ENCODE measurements at places on chromosomes 2 and 18. TPM values are rescaled to one million over a fixed set of nuclear protein-coding genes. Genes with fewer than 3 reads are reported as not detected.

Gene ADD2
- 54.0 TPM for total RNA-seq

Gene RESP18
- total RNA-seq = not detected

DNA sequence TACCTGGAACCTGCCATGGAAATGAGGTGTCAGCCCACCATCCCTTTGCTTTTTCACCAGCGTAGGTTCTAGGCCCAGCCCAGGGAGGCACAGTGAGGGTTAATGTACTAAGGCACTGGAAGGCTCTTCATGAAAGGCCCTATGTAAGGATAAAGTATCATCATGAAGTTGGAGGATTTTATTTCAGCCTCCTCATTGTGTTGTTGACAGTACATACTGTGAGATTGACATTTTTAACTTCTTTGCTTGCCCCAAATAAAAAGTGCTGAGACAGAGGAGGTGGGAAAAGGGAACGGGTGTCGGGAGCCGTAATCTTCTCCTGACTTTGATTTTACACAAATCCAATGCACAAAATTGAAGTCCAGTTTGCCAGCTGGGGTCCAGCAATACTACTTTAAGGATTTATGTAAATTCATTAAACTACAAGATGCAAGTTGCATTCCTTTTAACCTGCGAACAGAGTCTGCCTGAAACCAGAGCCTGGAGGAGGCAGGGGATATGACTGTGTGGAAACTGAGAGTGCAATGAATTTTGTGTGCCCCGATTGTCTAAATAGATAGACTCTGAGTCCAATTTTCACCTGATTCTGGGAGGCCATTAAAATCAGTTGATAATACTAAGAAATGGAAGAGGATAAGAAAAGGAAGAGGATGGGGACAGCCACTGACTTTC is 5.4 kb upstream of the NCKAP5 start:
- DNase-seq = no peak

Gene STAT4
- 1.1 TPM for total RNA-seq

DNA sequence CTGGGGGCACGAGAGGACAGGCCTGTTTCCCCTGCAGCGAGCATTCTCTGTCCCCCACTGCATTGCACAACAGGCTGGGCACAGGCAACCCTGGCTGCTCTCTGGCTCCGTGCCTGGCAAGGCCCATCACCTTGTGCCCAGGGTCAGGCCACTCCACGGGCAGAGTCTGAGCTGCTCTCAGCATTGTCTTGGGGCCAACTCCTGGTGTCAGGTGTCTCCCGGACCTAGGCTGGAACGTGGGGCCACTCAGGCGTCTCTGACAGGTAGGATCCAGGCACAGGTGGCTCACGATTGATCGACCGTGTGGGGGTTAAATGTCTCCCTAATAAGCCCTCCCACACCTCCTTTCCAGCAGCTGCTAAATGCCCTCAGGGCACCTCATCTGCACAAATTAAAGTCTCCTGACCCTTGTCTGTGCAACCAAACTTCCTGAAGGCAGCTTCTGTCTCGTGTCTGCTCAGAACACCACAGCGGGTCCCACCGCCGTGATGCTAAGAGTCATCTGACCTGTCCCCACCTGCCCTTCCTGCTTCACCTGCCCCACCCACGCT is 66.6 kb upstream of the GPC1 start:
- no peak for DNase-seq

Gene NT5DC4
- not detected for total RNA-seq

DNA sequence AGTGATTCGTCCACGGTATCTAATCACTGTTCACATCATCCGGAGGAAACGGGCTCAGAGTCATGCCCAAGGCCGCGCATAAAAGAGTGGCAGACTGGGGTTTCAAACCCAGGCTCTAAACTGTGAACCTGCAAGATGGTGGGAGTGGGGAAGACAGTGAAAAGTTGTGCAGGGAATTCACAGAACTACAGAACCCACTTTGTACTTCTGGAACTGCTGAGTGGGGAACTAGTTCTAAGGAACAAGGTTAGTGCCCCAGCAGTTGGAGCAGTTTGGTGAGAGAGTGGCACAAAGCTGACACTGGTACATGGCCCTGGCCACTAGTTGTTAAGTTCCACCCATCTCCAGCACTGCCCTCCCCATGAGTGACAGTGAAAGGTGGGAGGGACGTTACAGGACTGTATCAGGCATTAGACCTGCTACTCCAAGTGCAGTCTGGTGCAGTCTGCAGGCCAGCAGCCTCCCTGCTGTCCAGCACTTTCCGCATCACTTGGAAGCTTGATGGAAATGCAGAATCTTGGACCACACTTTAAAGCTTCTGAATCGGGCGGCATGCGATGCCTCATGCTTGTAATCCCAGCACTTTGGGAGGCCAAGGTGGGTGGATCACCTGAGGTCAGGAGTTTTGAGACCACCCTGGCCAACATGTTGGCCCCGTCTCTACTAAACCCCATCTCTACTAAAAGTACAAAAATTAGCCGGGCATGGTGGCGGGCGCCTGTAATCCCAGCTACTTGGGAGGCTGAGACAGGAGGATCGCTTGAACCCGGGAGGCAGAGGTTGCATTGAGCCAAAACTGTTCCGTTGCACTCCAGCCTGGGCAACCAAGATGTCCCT is 47.3 kb downstream of the C2orf42 start:
- DNase-seq = no peak

Gene ANKRD62
- 0.13 TPM for total RNA-seq

GRCh38 chr2:178238154-178238521 is 43.8 kb downstream of the OSBPL6 start:
- no peak for DNase-seq

DNA sequence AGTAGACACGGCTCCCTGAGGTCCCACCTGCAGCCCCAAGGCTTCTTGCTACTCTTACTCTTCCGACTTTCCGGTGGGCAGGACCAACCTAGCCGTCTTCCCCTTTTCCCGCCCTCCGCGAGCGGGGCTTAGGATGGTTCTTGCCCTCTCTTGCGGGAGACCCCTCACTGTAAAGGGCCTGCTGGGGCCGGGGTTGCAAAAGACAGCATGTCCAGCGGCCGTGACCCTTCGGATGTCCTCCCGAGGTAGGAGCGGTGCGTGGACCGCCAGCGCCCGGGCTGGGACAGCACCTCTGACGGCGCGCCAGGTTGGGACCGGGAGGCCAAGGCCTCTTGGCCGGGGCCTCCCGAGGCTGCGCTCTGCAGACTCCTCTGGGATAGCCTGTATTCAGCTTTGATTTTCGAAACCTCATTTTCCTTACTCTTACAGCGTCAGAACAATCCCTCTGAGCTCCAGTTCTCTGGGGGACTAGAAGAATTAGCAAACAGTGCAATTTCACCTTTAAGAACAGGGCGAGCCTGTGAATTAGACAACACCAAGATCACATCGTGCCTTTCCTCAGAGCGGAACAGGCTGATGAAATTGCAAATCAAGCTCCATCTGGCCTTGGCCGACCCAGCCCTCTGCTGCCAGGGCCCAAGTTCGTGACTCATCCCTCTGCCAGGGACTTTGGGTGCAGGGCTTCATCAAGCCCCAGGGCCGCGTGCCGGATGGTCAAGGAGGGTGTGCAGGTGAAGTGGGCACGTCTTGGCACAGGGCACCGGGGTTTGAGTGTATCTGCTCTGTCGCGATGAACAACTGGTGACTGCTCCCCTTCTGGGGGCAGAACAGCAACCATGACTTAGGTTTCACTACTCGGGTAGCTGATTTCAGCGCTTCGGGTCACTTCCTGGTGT is 777 bp downstream of the MOCOS start:
- DNase-seq = peak; percentile 10

DNA sequence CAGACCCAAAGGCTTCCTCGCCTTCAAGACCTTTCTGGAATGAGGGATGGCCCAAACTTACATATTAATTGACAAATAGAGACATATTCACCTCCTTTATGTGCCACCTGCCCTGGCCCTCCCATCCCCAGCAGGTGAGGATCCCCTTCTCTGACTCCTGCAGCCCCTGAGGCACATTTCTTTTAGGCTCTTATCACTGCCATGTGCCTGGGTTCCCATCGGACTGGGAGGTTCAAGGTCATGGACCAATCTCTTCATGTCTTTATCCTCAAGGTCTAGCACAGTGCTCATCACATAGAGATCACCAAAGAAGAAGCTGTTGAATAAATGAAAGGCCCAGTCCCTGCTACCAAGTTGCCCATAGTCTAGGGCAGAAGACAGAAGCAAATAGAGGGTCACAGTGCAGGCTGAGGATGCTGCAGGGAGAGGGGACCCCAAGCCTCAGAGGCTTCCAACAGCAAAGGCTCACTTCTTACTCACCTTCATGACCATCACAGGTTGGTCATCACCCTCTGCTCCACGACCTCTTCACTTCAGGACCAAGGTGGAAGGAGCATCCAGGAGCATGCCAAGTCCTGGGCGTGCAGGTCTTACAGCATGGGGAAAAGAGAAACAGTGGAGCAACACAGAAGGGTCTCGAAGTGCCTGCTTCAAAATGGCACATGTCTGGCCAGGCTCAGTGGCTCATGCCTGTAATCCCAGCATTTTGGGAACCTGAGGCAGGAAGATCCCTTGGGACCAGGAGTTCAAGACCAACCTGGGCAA is 193.9 kb downstream of the SMAD2 start:
- DNase-seq = no peak

DNA sequence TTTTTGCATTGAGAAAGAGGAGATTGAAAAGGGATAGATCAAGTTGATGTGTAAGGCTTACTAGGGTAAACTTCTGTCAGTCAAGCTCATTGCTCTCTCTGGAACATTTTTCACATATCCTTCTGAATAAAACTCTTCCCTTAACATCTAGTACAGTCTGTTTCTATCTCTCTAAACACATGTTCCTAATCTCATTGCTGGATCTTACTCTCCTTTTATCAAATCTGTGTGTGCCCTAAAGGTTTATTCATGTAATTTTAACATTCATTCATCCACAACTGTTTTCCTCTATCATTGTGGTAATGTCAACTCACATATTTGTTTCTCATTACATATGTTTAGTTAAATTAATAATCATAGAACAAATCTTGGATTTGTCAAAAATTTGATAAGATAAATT is 277.9 kb upstream of the GULP1 start:
- no peak for DNase-seq
